ENCODE measurements at places on chromosomes 4 and X. TPM values are rescaled to one million over a fixed set of nuclear protein-coding genes. Genes with fewer than 3 reads are reported as not detected.

- DNase-seq = no peak
Observed at GRCh38 chrX:134625315-134625718, 33.0 kb downstream of the PLAC1 start.

Gene HEPH
- total RNA-seq = not detected

- no peak for DNase-seq
Observed at GRCh38 chr4:172042714-172043114, 229.5 kb downstream of the GALNTL6 start.

DNA sequence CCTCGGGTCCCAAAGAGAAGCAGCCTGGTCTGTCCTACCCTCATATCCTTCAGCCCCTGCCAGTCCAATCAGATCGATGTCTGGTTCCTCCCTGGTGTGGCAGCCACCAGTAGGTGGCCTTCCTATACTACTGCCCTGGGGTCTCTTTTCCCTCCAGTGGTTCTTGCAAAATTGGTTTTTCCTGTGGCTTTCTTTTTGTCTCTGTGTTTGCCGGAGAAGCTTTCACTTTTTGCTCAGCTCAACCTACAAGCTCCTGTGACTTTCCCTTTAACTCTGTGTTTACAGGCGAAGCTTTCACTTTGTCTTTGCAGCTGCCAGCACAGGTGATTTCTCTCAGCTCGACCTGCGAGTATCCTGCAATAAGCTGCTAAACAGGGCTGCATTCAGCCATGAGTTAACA, 46.8 kb downstream of the UGT2A3 start:
- no peak for DNase-seq

- peak; percentile 32 for DNase-seq
Observed at GRCh38 chr4:141636082-141636770, at the start of gene IL15. Gene IL15, plus strand, starts transcription at chr4:141636583. Its CDS starts 82,882 bp downstream, at chr4:141719465.

- DNase-seq = peak; percentile 82
Observed at GRCh38 chr4:121696170-121696580, 605 bp downstream of the ANXA5 start.

GRCh38 chr4:59537246-59537886, 1662.8 kb upstream of the ADGRL3 start:
- no peak for DNase-seq

GRCh38 chrX:40107291-40108161, 9.8 kb upstream of the BCOR start:
- DNase-seq = peak; percentile 44

Gene DCAF4L1
- not detected for total RNA-seq

DNA sequence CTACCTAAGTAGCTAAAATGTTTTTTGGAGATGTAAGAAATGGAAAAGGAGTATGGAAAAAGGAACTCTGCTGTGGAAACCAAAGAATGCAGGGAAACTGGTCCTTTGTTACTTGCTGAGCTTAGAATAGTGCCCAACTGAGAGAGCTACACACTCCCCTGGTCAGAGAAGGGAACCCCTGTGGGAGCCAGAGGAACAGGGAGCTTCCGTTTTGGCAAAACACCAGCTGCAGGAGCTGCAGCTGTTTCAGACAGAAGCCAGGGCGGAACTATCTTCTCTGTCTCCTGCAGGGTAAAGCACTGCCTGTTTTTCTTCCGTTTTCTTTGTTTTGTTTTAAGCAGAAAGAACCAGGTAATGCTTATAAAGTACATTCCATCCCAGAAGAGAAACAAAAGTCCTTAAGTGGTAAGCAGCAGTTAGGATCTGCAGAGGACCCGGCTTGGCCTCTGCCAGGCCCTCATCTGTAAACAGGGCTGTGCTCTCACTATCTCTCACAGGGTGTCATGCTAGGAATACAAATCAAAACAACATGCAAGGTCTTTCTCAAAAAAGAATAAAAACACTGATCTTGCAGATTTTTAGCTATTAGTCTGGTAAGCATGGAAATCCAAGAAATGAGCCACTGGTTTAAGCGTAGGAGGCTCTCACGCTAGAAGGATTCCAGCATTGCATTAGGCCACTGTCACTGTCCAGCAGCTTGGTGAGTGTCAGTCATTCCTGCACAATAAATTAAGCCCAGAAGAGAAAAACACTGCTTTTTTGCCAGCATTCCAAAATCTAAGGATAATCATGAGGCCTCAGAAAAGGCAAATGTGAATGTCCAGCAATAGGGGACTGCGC, 76.1 kb downstream of the CHST7 start:
- DNase-seq = no peak

Gene PDE6B
- not detected for total RNA-seq

- DNase-seq = no peak
Observed at GRCh38 chrX:123830309-123830708, 29.5 kb upstream of the XIAP start.

Gene RASGEF1B
- not detected for total RNA-seq

DNA sequence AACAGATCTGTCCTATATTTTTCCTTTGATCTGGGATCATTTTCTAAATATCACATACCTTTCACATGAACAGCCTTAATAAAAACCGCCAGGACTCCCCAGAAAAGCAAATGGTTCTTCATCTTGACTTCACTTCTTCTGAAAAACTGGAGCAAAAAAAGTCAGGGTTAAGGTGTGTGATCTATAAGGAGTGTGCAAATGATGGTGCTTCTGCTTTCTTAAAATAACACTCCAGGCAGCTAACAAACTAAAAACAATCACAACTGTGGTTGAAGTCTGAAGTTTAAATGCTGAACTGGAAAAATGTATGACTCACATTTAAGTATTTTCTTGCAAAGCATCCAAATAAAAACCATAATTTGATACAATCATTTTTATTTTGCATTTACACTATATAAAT, at the start of gene JCHAIN:
JCHAIN (minus strand) TSS at position 140 of the 400 bp plus-strand sequence; CDS start at position 122, 18 bp downstream.
- DNase-seq = peak; percentile 20

Gene RNF128
- 0.07 TPM for total RNA-seq

DNA sequence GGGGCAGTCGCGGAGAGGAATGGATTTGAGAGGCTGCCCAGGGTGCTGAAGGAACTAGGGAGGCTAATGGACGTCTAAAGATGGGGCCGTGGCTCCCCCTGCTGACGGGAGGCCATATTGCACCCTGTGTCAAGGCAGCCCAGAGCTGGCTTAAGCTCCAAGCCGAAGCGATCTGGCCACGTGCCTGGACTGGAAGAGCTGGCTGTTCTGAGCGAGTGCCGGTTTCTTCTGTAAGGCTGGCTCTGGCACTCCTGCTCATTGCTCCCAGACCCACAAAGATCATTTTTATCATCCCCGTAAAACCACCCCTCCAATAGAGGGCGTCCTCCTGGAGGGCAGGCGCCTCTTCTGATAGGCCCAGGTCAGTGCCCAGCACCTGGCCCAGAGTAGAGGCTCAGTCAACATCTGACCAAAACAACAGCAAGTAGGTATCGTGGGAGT, 5.6 kb downstream of the PNCK start:
- peak; percentile 23 for DNase-seq

GRCh38 chr4:55892156-55892555, 38.7 kb downstream of the EXOC1 start:
- no peak for DNase-seq

Gene CFAP47
- not detected for total RNA-seq

DNA sequence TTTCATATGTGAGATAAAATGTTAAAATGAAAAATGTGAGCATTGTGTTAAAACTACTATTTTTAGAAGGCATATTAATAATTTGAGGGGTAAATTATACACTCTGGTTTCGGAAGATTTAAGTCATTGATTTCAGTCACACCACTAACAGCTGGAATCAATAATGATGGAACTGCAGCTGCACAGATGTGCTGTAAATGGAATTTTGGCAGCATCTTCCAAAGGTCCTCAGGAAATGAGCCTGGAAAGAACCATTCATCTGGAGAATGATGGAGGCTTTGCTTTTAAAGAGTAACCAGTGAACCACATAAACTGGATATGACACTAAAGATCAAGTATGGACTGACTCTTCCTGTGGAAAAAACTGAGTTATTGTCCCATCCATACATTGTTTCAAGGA, 759.0 kb upstream of the EPHA5 start:
- no peak for DNase-seq

GRCh38 chrX:103883533-103883932, 51.5 kb upstream of the RAB9B start:
- DNase-seq = no peak

GRCh38 chr4:119337010-119337409, 15.1 kb upstream of the FABP2 start:
- no peak for DNase-seq

Gene ARHGAP36
- not detected for total RNA-seq

- DNase-seq = no peak
Observed at GRCh38 chr4:26822546-26822945, 38.1 kb upstream of the STIM2 start.

- DNase-seq = no peak
Observed at GRCh38 chr4:106493086-106493485, 124.5 kb upstream of the GIMD1 start.

DNA sequence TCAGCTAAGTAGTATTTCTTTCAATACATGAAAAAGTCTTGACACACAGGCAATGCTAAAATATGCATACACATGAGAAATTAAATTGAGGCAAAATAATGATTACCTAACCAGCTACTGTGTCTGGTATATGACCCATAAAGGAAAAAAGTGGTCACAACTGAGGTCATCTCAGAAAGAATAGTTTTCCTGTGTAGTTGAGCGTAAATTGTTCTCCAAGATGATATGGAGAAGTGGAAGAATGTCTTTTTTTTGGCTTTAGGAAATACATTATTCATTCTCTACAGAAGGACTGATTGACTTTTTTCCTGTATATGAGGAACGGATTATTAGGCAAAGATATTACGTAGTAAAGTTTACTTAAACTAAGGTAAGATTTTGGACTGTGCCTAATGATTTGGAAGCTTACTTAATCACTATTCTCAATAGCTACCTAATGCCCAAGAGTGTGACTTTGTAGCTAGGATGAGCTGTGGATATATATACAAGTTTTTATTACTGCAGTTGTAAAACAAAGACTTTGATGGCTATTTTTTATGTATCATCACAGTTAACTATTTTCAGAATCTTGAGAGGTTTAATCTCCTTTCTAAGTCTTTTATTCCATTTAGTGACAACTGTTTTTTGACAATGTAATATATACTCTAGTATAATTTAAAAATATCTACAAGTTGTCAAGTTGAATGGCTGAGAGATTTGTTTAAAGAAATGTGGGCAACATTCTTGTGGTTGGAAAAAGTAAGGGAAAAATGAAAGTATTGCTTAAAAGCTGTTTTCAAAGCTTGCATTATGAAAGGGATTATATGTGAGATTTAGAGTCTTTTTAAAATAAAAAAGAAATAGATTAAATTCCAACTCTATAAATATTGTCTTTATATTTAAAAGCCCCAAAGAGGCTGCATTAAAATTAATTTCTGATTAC, 100.2 kb downstream of the PDLIM5 start:
- DNase-seq = no peak

Gene NAT8L
- total RNA-seq = 0.05 TPM

- no peak for DNase-seq
Observed at GRCh38 chr4:183522821-183523220, 18.0 kb downstream of the ING2 start.

DNA sequence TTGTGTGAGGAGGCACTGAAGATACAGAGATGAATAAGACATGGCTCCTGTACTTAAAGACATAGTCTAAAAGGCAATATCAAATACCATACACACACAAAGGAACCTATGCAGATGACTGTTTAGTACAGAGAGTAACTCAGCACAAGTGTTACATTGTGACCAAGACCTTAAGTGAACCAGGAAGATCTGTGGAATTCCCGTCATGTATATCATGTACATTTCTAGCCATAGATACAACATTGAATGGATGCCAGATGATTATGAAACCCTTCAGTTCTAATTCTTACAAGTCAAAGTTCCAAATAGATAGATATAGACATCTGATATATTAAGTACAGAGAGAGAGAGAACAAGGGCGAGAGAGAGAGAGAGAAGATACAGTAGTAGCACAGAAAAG, 73.2 kb downstream of the PAK3 start:
- DNase-seq = no peak

- no peak for DNase-seq
Observed at GRCh38 chrX:129791336-129791735, 11.6 kb downstream of the SASH3 start.

DNA sequence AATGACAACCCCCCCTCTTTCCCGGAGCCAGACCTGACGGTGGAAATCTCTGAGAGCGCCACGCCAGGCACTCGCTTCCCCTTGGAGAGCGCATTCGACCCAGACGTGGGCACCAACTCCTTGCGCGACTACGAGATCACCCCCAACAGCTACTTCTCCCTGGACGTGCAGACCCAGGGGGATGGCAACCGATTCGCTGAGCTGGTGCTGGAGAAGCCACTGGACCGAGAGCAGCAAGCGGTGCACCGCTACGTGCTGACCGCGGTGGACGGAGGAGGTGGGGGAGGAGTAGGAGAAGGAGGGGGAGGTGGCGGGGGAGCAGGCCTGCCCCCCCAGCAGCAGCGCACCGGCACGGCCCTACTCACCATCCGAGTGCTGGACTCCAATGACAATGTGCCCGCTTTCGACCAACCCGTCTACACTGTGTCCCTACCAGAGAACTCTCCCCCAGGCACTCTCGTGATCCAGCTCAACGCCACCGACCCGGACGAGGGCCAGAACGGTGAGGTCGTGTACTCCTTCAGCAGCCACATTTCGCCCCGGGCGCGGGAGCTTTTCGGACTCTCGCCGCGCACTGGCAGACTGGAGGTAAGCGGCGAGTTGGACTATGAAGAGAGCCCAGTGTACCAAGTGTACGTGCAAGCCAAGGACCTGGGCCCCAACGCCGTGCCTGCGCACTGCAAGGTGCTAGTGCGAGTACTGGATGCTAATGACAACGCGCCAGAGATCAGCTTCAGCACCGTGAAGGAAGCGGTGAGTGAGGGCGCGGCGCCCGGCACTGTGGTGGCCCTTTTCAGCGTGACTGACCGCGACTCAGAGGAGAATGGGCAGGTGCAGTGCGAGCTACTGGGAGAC, 1.6 kb downstream of the PCDH10 start:
- peak; percentile 28 for DNase-seq

DNA sequence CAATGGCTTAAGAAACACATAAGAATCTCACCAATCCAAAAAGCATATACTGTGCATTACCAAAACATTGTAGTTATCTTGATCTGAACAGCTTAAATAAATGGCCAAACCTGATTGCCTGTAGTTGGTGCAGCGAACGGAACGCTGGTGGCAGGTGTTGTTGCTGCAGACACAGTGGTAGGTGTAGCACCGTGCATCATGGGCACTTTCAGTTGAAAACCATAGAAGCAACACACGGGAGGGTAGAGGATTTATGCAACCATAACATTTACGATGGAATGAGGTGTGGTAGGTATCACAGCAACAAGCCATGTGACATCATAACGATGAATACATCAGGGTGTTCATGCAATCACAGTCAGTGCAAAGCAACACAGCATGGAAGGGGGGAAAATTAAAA, 106.8 kb downstream of the MBNL3 start:
- DNase-seq = no peak

GRCh38 chrX:55697381-55697780, 20.2 kb upstream of the RRAGB start:
- DNase-seq = no peak

Gene EDA
- total RNA-seq = 0.34 TPM

DNA sequence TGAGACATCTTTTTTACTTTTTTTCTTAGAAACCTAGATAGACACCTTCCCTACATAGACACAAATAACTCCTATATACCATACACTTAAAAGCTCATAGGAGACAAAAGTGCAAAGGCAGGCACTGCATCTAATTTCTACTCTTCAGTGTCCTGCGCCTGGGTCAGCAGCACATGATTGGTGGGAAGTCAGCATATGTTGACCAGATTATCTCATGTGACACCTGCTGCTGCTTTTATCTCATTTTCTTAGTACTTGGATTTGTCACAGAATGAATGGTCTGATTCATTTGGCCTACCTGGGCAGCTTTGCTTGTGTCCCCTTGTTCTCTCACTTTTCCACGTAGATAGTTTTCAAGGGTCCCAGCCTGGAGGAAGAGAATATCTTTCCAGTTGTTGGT, 24.9 kb upstream of the LNX1 start:
- DNase-seq = no peak

All from HFFc6 (cell line).